ENCODE measurements at places on chromosomes 2 and 18.

DNA sequence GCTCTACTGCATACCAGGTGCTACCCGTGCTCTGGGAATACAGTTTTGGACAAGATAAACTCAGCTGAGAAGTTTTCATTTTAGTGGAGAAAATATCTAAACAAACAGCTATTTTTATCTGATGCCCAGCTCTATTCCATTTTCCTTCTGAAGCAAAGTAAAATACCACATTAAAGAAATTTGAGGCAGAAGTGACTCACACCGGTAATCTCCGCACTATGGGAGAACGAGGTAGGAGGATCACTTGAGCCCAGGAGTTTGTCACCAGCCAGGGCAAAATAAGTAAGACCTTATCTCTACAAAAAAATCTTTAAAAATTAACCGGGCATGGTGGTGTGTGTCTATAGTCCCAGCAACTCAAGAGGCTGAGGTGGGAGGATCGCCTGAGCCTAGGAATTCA is 416.2 kb upstream of the LYPD1 start:
- no peak overlapping the region for H3K4me3 ChIP-seq
- DNase-seq = no peak
- H3K4me1 ChIP-seq = no peaks in the 10 kb centered on the region
- H3K27me3 ChIP-seq = no peaks in the 10 kb centered on the region

DNA sequence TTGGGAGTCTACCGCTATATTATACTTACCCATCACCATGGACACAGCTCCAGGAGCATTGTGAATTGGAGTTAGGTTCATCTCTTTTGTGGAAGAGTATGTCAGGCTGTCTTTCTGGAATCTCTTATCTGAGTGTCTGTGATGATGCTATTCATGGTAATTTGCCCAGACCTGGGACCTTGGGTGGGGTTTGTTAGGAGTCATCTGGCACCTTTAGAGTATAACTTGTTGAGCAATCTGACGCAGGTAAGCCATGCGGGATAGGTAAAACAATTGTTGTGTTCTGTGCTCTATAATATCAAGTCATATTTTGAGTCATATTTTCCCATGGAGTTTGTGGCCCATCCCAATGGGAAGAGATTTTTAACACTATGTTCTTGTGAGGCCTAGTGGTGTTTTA is 49.7 kb upstream of the MAPRE2 start:
- H3K27ac ChIP-seq = no peak overlapping the region
- H3K27me3 ChIP-seq = no peaks in the 10 kb centered on the region
- H3K4me1 ChIP-seq = peaks cover 7% of the 10 kb centered on the region
- no peak for DNase-seq

GRCh38 chr18:30454920-30455319 is 587.6 kb downstream of the DSC3 start:
- no peaks in the 10 kb centered on the region for H3K27me3 ChIP-seq
- no peak overlapping the region for H3K4me3 ChIP-seq
- no peaks in the 10 kb centered on the region for H3K36me3 ChIP-seq
- no peaks in the 10 kb centered on the region for H3K4me1 ChIP-seq
- no peak for DNase-seq

DNA sequence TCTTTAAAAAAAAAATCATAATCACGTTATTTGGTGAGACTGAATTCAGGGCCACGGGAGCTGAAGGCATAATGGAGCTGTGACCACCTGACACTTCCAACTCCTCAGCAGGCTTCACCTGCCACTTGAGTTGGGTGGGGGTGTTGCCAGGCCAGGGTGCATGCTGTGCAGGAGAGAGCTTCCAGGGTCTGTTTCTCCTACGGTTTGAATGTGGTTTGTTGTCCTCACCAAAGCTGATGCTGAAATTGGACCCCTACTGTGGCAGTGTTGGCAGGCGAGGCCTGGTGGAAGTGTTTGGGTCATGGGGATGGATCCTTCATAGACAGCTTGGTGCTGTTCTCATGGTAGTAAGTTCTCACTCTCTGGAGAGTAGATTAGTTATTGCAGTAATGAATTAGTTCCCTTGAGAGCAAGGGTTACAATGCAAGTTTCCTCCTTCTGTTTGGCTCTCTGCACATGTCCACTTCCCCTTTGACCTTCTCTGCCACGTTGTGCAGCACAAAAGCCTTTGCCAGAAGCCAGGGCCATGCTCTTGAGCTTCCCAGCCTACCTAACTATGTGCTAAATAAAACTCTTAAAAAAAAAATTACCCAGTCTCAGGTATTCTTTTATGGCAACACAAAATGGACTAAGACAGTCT is 38.3 kb upstream of the ANKRD44 start:
- H3K27ac ChIP-seq = no peak overlapping the region
- peaks cover 21% of the 10 kb centered on the region for H3K4me1 ChIP-seq
- H3K36me3 ChIP-seq = no peaks in the 10 kb centered on the region

- H3K36me3 ChIP-seq = no peaks in the 10 kb centered on the region
- peaks cover 4% of the 10 kb centered on the region for H3K4me1 ChIP-seq
- H3K27me3 ChIP-seq = peaks cover 2% of the 10 kb centered on the region
- H3K27ac ChIP-seq = no peak overlapping the region
These were observed 363.6 kb downstream of the RNF144A start for GRCh38 chr2:7280790-7281189.

GRCh38 chr2:174492963-174493431 is 6.2 kb upstream of the GPR155 start:
- no peaks in the 10 kb centered on the region for H3K27me3 ChIP-seq
- H3K4me1 ChIP-seq = peaks cover 81% of the 10 kb centered on the region
- peak; percentile 61 for DNase-seq

GRCh38 chr2:60094450-60094929 is 459.0 kb downstream of the BCL11A start:
- no peak overlapping the region for H3K27ac ChIP-seq
- H3K36me3 ChIP-seq = no peaks in the 10 kb centered on the region
- no peak for DNase-seq
- H3K4me1 ChIP-seq = no peaks in the 10 kb centered on the region

DNA sequence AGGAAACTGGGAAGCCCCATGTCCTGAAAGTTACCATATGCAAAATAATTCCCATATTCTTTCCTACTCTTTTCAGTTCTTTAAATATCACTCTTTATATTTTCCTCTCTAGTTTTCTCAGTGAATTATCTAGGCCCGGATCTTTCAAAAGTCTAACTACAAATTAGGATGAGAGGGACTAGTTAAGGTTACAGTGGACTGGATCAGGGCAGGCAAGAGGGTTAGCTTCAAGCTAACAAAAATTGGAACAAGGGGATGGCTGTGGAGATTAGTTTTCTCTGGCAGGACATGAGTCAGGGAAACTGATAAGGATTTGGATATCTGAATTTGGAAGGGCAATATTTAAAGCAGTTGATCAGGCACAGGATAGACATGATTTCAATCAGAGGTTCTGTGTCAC is 30.4 kb upstream of the BBS5 start:
- H3K36me3 ChIP-seq = no peaks in the 10 kb centered on the region
- H3K27ac ChIP-seq = no peak overlapping the region

- peak overlapping the region; percentile 96 for H3K27ac ChIP-seq
- H3K4me1 ChIP-seq = peaks cover 40% of the 10 kb centered on the region
- H3K27me3 ChIP-seq = no peaks in the 10 kb centered on the region
- DNase-seq = no peak
These were observed 737 bp upstream of the RNF181 start for GRCh38 chr2:85594715-85595300.

GRCh38 chr18:70058916-70059315 is 111.2 kb upstream of the CD226 start:
- H3K36me3 ChIP-seq = peaks cover 76% of the 10 kb centered on the region
- DNase-seq = no peak
- no peak overlapping the region for H3K4me3 ChIP-seq
- no peaks in the 10 kb centered on the region for H3K4me1 ChIP-seq
- H3K27me3 ChIP-seq = no peaks in the 10 kb centered on the region
- H3K27ac ChIP-seq = no peak overlapping the region

DNA sequence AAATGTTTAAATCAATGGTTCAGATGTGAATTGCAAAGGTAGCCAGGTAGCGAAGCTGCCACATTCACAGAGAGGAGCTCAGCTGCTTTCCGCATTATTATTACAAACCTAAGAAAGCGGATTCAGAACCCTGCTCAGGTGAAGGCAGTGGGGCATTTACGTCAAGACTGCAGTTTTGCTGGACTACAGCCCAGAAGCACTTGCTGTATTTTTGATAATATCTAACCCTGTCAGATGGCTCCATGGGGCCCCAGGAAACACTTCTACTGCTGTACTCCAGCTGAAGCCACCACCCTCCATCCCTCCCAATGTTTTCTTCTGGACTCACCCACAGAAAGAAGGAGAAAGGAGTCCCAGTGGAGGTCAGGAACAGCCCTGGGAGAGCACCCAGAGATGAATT is 96.9 kb downstream of the TPO start:
- no peak overlapping the region for H3K4me3 ChIP-seq
- H3K4me1 ChIP-seq = peaks cover 26% of the 10 kb centered on the region
- no peaks in the 10 kb centered on the region for H3K36me3 ChIP-seq
- H3K27me3 ChIP-seq = no peaks in the 10 kb centered on the region
- no peak for DNase-seq

- DNase-seq = no peak
- no peaks in the 10 kb centered on the region for H3K36me3 ChIP-seq
- H3K27me3 ChIP-seq = no peaks in the 10 kb centered on the region
- H3K27ac ChIP-seq = no peak overlapping the region
These were observed 263.2 kb downstream of the KCNJ3 start for GRCh38 chr2:154961676-154962075.

- H3K27ac ChIP-seq = no peak overlapping the region
- no peaks in the 10 kb centered on the region for H3K4me1 ChIP-seq
- no peak for DNase-seq
- no peaks in the 10 kb centered on the region for H3K27me3 ChIP-seq
- no peaks in the 10 kb centered on the region for H3K36me3 ChIP-seq
These were observed 131.1 kb upstream of the FAM98A start for GRCh38 chr2:33730193-33730592.

DNA sequence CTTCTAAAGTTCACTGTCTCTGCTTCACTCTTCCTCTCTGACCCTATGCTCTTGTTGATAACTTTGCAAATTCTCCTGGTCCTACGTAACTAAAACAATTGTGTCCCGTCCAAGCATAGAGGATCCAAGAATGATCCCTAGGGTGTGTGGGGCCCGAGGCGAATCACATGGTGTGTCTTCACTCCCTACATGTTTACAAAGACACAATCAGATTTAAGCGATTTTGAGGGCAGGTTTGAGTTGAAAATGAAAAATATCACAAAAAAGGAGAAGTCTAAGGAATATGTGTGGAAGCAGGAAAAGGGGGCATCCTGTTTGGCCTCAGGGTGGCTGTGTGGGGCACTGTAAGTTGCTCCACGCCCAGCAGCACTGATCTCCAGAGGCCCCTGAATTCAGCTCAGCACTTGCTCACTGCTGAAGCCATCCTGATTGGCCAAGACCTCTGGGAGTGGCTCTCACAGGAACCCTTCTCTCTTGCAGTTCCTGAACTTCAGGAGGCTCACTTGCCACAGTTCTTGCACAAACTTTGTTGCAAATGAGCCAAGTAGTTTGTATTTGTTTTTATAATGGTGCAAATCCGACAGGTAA is 363.6 kb downstream of the ZNF521 start:
- no peaks in the 10 kb centered on the region for H3K4me1 ChIP-seq
- no peak overlapping the region for H3K27ac ChIP-seq
- no peak for DNase-seq
- peaks cover 6% of the 10 kb centered on the region for H3K27me3 ChIP-seq
- H3K36me3 ChIP-seq = no peaks in the 10 kb centered on the region
- H3K4me3 ChIP-seq = no peak overlapping the region

DNA sequence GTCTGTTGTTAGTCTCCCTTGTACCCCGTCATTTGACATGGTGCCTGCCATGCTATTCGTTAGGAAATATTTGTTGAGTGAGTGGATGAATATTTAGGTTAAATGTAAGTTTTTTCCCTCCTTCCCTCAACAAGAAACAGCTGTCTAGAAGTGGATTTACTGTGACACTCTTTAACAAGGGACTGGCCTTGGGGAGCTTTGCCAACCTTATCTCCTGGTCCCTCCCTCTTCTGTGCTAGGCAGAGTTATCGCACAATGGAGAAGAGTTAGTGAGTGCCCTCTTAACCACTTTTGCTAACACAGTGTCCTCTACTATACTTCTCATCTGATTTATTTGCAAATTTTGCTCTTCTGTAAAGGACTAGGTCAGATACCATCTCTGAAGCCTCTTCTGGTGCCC is 61.2 kb downstream of the DIS3L2 start:
- no peak overlapping the region for H3K27ac ChIP-seq
- no peak overlapping the region for H3K4me3 ChIP-seq
- H3K36me3 ChIP-seq = peaks cover 23% of the 10 kb centered on the region
- no peaks in the 10 kb centered on the region for H3K27me3 ChIP-seq
- H3K4me1 ChIP-seq = peaks cover 16% of the 10 kb centered on the region
- no peak for DNase-seq
